ENCODE measurements at places on chromosomes 2 and 18. TPM values are rescaled to one million over a fixed set of nuclear protein-coding genes. Genes with fewer than 3 reads are reported as not detected.

GRCh38 chr18:64785686-64786085, 636.8 kb upstream of the LINC00305 start:
- no peak for DNase-seq

DNA sequence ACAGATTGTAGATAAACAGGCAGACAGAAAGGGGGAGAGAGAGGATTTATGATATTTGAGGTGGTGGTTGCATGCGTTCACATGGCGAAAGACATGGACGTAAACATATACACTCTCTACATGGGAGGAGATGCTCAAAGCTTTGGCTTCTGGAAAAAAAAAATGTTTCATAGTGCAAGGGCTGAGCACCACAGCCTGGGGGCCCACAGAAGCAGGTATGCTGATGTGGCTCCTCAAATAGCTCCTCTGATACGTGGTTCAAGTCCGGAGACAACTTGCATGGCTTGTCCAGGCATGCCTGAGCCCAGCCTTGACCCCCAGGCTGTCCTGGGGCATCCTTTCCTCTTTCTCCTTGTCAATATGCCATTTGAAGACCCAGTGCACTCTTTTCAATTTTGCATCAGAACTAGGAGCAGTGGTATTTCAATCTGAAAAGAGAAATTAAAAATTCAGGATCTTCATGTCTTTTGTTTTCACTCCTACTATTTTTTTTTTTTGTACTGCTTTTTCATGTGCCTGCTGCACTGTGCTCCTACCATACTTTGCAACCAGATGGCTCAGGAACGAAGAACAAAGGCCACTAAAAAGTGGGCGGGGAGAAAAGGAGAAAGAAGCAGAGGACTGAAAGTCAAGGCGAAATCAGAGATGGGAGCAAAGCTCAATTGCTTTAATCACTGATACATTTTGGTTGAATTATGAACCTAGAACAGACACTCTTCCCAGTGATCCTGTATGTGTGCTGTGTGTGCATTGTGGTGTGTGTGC, 495.7 kb upstream of the TCF4 start:
- DNase-seq, result no peak

- no peak for DNase-seq
Observed at GRCh38 chr2:176650838-176651555, 381.8 kb downstream of the MTX2 start.

- no peak for DNase-seq
Observed at GRCh38 chr2:177052471-177052870, 160.1 kb upstream of the HNRNPA3 start.

GRCh38 chr2:219514836-219515235, 554 bp downstream of the ASIC4 start:
- DNase-seq, result no peak

- no peak for DNase-seq
Observed at GRCh38 chr2:1091895-1092585, 141.4 kb downstream of the SNTG2 start.

- DNase-seq, result peak; percentile 21
Observed at GRCh38 chr2:120888851-120889250, 153.2 kb downstream of the GLI2 start.

- peak; percentile 96 for DNase-seq
Observed at GRCh38 chr2:74391580-74392448, 11.7 kb upstream of the DCTN1 start.

GRCh38 chr2:197108758-197109157, 182.3 kb upstream of the PGAP1 start:
- no peak for DNase-seq

- DNase-seq, result no peak
Observed at GRCh38 chr2:203673933-203674332, 32.5 kb upstream of the CD28 start.

- no peak for DNase-seq
Observed at GRCh38 chr2:197614532-197614931, 60.9 kb downstream of the RFTN2 start.

GRCh38 chr18:53319628-53320027, 904.8 kb downstream of the MBD2 start:
- DNase-seq, result no peak

DNA sequence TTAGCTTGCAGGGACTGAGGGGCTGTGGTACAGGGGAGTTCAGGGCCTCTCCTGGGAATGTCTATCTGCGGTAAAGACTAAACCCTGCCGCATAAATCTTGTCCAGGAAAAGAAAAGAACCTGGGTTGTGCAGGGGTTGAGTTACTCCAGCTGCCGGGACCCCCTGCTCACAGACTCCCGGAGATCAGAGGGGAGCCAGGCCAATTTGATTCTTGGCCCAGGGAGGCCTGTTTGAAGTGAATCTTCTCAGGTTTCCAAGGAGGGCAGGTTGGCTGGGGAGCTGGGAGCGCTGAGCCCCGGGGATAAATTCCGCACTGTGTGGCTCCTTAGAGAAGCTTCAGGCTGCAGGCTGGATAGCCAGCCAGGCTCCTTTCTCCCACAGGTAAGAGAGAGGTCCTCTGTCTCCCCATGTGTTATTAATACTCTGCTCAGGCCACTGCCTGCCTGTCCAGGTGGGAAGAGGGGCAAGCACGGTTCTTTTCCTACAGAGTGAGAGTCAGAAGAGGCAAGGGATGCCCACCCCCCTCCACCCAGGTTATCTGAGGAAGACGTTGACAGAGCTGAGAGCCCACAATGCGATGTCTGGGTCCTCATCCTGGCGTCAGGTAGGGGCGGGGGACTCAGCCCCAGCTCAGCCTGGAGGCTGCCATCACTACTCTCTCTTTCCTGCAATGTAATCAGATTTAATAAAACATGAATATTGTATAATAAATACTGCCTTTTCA, 82.7 kb downstream of the LONRF2 start:
- DNase-seq, result no peak

DNA sequence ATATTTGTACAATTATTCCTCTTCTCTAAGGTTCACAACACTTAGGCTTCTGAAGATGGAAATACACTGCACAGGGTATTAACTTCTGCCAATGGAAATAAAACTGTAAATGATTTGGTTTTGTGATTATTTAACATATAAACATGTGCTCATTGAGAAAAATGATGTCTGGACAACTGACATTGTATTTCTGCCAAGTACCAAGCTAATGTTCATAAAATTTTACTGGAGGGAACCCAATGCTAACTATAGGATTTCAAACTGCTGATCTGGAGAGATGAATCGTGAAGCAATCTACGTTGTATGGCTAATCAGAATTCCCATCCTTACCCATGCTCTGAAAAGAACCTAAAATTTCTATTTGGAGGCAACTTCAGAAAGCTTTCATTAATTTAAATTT, 279.7 kb downstream of the NRXN1 start:
- no peak for DNase-seq

DNA sequence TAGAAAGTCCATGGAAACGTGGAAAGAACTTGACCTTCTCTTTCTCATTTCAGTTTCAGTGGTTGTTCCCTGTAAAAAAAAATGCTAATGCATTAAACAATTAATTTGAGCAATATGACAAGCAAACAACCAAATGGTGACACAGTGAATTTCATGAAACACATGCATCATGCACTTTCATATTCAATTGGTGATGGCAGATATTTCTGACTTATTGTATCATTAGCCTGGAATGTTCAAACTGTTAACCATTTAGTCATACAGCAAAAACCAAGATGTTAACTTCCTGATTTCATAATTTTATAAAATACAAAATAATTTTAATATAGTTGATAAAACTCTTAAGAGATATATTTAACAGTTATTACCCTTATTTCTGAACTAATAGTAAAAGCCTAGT, 85.5 kb downstream of the SCN1A start:
- DNase-seq, result no peak

- no peak for DNase-seq
Observed at GRCh38 chr2:10254373-10255188, 48.1 kb upstream of the HPCAL1 start.

GRCh38 chr2:9873337-9873736, 30.1 kb downstream of the TAF1B start:
- DNase-seq, result no peak

DNA sequence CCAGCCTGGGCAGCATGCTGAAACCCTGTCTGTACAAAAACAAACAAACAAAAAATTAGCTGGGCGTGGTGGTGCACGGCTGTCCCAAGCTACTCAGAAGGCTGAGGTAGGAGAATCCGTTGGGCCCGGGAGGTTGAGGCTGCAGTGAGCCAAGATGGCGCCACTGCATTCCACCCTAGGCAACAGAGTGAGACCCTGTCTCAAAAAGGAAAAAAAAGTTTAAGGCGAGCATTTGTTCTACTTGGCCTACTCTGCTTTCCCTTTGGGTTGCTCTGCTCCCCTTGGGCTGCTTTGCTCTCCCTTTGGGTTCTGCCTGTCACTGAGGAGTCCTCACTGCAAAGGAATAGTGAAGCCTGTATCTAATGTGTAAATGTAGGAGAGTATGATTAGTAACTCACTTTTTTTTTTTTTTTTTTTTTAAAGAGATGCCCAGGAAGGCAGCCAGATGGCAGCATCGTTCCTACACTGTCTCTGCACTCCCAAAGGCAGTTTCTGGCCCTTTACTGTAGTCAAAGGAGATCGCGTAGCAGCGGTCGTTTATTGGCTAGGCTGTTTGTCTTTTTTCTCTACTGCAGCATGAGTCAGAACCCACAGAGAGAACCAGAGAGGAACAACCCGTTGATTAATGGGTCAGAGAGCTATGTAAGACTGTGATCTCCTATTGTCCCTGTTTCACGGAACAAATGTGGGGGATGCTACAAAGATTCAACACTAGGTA, 118.3 kb upstream of the CWC22 start:
- peak; percentile 40 for DNase-seq

GRCh38 chr2:208978946-208979345, 444.9 kb upstream of the MAP2 start:
- DNase-seq, result no peak

GRCh38 chr2:26458365-26459042, 19.4 kb downstream of the OTOF start:
- DNase-seq, result peak; percentile 13

DNA sequence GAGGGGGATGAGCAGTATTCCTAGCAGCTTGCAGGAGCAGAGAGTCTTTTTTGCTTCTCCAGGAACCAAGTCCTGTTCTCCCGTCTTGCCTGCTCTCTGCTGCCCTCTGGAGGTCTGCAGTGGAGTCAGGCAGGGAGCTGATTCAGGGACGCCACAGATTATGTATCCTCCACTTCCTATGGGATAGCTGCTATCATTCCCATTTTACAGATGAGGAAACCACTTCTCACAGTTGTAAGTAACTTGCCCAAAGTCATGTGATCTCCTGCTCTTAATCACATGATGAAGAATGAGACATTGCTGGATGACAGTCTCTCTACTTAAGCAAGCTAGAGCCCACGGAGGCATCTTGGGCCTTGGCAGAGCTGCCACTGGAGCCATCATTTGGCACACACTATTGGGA, 8.3 kb downstream of the SLC4A5 start:
- DNase-seq, result peak; percentile 65

DNA sequence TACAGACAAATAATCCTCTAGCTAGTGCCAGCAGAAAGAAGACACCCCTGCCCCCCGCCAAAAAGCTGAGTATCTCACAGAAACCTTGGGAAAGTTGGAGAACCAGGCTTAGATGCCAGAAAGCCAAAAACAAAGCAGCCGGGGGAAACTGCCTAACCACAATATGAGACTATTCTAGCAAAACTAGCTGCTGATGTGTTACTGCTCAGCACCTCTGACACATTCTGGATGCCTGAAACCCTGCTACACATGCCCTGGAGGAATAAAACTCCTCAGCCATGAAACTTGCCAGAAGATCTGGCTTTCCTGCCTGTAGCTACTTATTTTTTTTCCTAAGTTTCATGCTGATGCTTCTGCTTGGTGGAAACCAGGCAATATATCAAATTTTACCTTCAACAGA, 122.7 kb upstream of the GCFC2 start:
- no peak for DNase-seq

The DAW1 gene
- total RNA-seq, result 4.6 TPM

The CCDC195 gene
- not detected for total RNA-seq

The ZBTB7C gene
- total RNA-seq, result 1.5 TPM

The TMEM37 gene
- total RNA-seq, result 17.4 TPM

The HES6 gene
- total RNA-seq, result 1.1 TPM

Measured in ovary (tissue), 10 donors.